ENCODE measurements at places on chromosomes 16 and 17.

DNA sequence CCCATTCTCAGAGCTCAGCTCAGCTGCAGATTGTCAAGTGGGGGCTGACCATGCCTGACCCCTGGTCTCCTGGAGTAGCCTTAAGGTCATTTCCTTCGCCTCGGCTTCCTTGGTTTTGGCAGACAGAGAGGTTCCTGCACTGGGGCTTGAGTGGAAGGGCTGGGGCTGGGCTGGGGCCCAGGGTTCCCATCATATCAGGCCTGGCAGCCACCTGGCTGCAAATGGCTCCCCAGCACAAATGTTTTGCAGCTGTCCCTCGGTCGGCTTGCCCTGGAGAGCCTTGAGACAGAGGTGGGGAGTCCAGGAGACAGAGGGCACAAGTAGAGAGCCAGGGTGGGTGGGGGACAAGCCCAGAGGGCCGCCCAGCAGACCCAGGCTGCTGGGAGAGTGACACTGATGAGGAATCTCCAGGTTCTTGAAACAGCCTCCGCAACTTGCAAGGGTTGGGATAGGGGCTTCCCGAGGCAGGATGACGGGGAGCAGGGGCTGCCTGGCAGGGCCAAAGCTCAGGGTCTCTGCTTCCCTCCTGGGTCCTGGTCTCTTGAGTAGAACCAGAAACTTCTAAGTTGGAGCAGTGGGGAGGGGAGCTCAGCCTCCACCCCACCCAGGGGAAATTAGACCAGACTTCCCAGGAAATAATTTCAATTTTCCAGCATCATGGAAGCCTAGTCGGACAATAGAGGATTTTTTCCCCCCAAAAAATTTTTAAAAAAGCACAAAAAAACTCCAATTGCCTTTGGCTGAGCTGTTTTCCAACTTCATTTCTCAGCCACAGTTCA is 19.3 kb downstream of the IGFBP4 start:
- DNase-seq: no peak

DNA sequence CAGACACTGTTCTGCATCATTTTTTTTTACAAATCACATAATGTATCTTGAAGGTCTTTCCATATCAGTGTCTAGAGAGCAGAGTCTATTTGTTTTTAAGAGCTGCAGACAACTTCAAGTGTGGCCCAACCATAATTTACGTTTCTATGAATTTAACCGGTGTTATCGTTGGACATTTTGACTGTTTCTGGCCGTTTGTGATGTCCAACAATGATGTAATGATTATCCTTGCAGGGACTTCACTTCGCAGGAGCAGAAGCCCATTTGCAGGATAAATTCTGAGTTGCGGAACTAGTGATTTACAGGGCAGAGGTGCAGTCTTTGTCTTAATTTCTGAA is 26.9 kb upstream of the HLF start:
- no peak for DNase-seq

DNA sequence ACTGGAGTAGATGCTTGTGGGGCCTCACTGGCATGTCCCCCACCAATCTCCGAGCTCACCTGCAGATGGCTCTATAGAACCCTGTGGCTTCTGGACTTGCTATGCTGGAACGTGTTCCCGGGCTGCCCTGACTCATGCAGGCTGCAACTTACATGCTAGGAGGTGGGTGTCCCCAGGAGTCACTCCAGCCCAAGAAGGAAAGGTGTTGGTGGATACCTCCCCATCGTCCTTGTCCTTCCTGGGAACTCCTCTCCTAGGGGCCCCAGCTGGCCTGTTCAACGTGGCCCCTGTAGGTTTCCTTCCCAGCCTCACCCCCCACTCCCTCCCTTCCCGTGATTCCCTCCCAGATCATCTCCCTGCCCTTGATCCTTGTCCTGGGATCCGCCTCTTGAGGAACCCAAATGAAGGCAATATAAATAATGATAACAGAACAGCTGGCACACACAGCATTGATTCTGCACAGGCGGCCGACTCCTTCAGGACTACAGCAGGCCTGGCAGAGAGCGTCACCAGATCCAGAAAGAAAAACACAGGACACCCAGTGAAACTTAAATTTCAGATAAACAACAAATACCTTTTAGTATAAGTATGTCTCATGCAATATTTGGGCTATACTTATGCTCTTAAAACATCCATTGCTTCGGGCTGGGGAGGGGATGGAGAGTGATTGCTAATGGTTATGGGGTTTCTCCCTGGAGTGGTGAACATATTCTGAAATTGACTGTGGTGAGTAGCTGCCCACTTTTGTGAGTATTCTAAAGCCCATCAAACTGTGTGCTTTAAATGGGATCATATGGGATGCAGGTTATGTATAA is 221.1 kb upstream of the GSE1 start:
- DNase-seq: no peak

GRCh38 chr17:49951362-49952082 is 17.5 kb upstream of the DLX4 start:
- DNase-seq: no peak

- peak; percentile 79 for DNase-seq
Measured at GRCh38 chr16:88633684-88634140, 4.7 kb upstream of the IL17C start.

- DNase-seq: no peak
Measured at GRCh38 chr16:89375021-89375420, 115.3 kb downstream of the ANKRD11 start.

DNA sequence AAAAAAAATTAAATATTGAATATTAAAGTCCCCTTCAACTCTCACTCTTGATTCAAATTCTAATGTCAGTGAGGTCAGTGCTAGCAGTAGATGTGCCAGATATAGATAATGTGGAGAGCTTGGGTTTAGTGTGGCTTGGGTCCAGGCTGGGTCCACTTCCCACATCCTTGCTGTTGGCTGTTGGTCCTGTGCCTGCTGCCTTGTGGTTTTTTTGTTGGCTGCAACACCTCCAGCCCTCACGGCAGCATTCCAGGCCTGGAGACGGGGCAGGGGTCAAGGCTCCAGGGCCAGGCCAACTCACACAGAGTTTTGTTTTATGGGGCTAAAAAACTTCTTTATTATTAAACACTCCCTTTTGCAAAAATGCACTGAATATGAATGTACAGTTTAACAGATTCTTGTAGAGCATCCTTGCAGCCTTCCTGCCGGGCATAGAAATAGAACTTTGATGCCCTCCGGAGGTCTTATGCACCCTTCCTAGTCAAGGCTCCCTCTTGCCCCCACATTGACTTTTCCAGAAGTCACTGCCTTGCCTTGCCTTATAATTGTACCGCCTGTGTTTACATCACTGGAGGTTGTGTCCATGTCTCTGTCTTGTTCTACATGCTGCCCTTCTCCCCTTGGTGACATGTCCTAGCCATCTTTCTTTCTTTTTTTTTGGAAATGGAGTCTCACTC is 25.5 kb upstream of the MYO15B start:
- DNase-seq: no peak

- DNase-seq: no peak
Measured at GRCh38 chr17:39196808-39197291, 619 bp downstream of the CACNB1 start.

- no peak for DNase-seq
Measured at GRCh38 chr16:8887431-8887765, 5.2 kb downstream of the LITAFD start.

DNA sequence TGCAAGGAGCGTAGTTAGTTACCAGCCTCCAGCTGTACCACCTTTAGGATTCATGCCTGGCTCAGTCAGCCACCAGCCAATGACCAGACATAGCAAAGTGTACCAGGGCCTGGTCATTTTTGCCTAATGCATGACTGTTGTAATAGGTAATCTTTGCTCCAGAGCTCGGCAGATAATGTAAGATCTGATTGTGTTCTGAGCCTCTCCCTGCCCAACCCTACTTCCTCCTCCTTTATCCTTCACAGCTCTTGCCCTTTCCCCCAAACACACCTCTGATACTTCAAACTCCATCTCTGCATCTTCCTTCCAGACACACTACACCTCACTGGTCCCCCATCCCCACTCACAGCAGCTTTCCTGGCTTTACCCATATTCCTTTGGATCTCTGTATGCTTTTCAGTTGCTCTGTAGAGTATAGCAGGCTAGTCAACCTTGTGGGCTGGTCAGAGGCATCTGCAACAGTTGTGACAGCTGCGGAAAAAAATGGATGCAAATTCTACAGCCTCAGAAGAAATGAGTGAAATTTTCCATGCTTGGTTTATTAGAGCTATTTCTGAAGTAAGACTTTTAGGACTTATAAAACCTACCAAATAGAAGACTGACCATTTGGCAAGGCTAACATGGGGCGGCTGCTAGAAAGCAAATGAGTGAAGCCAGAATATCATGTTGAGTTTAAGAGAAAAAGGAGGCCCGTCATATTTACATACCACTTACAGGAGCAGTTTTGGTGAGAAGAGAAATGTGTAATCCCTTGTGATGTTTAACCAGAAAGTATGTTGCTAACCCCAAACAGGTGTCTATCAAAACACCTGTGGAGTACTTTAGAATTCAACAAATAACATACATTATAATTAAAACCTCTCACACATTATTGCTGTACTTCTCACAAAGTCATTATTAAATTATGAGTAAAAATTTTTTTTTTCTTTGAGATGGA is 19.9 kb upstream of the C16orf87 start:
- no peak for DNase-seq

DNA sequence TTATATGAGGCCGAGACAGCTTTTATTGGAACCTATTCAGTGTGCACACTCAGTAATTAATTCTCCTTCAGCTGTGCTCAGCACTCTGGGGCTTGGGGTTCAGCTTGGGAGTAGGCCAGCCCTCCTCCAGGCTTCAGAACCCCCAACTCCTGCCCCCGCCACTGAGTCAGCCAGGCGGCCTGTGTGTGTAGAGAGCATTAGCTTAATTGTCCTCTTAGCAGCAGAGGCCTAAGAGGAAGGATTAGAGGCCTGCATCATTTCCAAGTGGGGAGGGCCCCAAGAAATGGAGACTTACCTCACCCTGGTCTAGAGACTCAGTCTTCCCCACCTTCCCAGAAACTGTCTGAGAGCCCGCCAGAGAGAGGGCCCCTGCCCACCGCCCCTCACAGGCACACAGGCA is 772 bp downstream of the PRSS53 start:
- DNase-seq: no peak

DNA sequence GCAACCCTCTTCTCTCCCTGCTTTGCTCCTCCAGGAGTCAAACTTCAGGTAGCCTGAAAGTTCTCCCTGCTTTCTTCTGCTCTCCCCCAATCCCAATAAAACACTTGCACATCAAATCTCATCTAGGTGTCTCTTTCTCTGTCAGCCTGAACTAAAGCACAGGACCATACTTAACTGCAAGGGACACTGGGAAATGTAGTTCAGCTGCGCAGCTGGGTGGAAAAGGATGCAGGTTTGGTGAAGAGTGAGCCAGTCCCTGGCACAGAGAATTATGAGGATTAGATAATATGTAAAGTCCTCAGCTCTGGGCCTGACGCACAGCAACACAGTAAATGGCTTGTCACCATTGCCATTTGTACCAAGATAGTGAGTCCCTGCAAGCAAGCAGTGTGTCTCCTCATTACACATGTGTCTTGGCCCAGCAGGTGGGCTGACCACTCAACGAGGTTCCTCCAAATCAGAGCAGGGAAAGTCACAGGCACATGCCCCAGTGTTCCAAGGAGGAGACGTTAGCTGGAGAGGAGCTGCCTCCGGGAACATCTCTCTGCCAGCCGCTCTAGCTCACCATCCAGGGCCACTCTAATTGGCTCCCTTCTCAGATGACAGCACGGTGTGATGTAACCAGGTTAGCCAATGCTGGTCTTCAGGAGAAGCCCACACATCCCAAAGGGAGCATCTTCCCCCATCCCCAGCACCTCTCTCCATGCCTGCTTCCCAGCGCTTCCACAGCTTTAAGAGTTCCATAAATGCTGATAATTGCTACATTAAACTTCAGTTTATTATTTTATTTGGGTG is 29.7 kb upstream of the IRX3 start:
- no peak for DNase-seq

DNA sequence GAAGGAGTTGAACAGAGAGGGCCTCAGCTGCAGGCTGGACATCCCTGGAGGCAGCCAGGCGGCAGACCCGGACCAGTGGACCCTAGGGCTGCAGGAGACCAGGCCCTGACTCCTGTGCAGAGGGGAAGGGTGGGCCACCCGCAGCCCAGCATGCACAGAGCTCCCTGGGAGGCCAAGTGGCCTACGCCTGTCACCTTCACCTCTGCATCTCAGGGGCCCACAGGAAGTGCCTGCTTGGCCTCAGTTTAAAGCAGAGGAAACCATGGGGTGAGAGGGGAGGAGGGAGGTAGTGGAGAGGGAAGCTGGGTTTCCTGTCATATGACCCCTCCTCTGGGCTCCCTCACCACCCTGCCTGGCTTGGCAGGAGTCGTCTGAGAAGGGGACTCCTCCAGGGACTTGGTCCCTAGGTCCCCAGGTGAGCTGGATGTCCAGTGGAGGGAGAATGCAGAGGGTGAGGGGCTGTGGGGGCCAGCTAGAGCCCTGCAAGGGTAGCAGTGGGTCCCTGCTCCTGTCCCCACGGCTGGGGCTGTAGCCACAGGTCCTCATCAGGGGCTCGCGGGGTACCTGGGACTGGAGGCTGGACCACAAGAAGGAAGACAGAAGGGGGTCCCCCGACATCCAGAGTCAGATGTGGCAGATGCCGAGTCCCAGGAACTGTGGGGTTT is at the start of gene TMC8:
TMC8 (plus strand) TSS at position 335 of the 665 bp plus-strand sequence. CDS start 818 bp downstream, outside the sequence.
- DNase-seq: no peak

GRCh38 chr17:55673743-55674506 is 48.7 kb downstream of the TMEM100 start:
- DNase-seq: no peak

GRCh38 chr16:63241497-63242028 is 1205.3 kb upstream of the CDH8 start:
- no peak for DNase-seq

DNA sequence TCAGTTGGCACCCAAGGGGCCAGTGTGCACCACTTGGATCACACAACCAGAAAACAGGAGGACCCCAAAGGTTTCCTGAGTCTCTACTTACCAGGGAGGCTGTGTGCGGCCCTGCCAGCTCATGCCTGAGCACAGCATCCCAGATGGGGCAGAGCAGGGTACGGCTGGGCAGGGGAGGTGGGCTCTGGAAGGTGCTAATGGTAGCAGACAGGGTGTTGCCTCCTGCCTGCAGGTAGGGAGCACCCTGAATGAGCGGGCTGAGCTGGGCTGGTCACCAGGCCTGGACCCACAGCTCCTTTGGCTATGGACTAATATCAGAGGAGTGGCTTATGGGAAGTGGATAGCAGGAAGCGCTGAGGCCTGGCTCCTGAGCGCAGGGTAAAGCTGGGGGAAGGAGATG is 14.6 kb downstream of the RECQL5 start:
- no peak for DNase-seq

DNA sequence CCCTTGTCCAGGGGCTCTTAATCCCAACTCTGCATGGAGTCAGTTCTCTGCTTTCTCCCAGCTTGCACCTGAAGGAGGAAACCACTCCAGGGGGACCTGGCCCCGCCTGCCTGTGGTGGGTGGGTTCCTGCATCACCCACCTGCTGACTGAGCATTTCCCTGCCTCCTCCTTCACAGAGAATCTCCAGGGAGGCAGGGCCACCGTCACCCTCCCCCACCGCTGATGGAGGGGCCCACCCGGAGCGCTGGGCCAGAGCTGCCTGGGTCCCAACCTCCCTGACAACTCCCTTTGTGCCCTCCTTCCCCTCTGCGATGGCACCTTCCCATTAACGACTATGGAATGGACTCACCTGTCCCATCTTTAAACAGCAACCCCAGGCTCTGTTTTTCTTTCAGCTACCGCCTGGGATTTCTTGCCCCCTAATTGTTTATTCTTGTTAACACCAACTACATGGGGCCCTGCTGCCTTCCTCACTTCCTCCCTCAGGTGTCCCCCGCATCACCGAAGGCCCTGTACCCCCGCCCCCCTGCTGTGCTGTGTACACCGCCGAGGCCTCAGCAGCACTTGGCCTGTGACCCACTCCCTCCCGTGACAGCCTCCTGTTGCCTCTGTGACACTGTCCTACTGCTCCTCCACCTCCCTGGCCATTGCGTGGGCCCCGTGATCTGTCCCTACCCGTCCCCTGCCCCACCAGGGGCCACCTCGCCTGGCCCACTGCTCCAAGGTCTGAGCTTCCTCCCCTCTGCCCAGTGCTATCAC is 842 bp upstream of the TEDC2 start:
- DNase-seq: no peak
